ENCODE measurements at places on chromosomes 11 and 22.

DNA sequence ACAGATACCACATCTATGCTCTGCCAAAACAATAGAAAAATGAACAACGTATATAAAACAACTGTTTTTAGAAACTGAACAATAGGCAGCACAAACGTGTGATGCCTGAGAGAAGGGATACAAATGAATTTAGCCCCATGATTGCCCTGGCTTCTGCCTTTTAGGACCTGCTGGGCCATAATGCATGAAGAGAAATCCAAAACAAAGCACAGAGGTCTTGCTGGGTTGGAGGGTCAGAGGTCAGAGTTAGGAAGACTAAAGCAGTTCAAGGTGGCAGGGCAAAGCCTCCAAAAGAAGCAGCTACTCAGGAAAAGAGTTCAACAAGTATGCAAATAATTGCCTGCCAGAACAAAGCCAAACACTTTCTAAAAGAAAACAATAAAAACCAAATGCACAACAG is 138.5 kb downstream of the TTC28 start:
- no peak for DNase-seq

- DNase-seq, result no peak
Measured at GRCh38 chr11:72349616-72350218, 84.6 kb downstream of the CLPB start.

DNA sequence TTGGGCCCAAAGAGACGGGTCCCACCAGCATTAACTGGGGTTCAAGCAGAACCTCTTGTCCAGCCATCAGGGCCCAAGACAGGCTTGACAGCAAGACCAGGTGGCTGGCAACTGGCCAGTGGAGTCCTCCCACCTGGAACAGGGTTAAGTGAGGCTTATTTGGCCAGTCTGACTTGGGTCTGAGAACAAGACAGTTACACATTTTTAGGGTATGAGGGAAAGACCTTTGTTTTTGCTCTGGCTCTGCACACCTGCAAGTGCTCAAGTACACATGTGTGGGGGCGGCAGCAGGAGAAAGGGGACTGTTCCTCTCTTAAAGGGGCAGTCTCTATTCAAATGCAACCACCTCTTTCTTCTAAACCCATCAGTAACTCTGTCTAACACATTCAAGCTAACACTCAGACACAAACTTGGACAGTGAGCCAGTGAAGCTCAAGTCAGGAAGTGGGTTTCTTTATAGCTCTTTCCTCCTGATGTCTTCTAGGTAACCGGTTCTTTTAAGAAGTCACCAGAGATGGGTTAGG is 116.2 kb downstream of the ETS1 start:
- DNase-seq, result no peak

DNA sequence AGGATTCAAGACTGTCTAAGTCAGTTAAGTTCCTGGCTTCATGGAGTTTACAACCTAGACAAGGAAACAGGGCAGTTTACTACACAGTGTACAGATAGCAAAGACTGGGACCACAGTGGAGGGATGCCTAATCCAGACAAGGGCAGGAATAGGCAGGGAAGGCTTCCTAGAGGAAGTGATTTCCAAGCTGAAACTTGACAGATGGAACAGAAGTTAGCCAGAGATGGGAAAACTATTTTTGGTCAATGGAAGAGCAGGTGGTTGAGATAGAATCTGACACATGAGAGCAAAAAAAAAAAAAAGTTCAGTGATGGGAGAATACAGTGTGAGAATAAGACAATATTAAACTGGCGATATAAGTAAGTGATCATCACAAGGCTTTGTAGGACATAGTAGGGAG is 1.3 kb downstream of the COA4 start:
- DNase-seq, result no peak

DNA sequence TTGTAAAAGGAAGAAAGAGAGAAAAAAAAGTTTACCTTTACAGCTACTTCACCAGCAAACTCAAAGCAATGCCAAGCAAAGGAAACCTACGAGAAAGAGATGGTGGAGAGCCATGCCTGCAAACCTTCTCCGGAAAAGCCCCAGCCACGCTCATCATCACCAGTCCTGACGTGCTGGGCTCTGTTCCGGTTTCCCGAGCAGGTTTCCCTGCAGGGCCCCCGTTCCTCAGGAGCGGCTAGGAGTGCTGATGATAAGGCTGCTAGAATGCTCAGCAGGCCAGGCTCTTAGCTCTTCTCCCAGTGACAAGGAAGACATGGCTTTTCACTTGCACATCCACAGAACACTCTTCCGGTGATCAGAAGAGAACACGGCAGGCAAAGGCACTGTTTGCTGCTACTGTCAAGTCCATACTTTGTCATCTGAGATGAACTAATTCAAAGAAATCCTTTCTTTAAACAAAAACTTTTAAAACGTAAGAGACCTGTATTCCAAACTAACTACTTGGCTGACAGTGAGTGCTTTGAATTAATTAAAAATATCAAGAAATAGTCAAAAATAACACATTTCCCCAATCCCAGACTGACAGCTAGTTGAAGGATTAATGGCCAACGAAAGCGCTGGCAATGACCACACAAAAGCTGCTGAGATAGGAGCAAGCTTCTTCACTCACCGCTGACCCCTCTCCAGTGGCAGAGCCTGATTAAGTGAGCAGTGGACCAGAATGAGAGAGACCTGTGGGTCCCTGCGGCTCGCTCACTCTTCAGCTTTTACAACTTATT is 35.8 kb downstream of the DUSP8 start:
- no peak for DNase-seq

GRCh38 chr11:1827095-1827813 is 7.5 kb upstream of the SYT8 start:
- DNase-seq, result no peak

DNA sequence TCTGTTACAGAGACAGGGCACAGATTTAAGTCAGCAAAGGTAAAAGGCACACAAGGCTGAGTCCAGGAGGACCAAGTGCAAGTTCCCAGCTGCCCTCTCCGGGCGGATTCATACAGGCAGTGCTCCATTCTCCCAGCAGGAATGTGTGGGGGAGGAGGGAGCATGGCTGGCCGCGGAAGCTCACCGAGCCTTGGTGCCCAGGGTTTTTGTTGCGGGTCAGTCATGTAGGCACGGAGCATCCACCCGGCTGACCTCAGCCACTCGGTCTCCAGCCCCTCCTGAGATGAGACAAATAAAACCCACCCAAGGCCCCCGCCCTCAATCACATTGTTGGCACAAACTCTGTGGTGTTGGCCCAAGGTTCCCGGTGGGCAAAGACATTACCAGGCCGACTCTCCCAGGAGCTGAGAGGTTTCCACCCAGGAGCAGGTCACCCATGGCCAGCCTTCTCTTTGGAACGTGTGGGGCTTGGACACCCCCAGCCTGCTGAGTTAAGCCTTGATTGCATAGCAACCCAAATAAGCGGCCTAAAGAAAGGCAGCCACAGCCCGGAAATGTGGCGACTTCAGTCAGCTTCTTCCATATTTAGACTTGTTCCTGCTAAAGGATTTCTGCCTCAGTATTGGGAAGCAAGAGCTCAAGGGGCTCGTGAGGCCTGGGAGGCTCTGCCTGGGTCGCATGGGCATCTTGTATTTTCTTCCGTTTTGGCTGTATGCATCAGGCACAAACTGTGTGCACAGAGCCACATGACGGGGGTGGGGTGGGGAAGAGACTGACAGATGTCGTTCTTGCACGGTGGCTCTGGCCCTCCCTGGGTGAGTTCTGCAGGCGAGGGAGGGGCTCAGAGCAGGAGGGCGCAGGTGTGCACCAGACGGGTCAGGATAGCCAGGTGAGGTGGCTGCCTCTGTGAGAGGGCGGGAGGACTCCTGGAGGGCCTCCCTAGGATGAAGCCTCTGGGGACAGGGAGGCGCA is 63.0 kb downstream of the ARHGAP8 start:
- no peak for DNase-seq

DNA sequence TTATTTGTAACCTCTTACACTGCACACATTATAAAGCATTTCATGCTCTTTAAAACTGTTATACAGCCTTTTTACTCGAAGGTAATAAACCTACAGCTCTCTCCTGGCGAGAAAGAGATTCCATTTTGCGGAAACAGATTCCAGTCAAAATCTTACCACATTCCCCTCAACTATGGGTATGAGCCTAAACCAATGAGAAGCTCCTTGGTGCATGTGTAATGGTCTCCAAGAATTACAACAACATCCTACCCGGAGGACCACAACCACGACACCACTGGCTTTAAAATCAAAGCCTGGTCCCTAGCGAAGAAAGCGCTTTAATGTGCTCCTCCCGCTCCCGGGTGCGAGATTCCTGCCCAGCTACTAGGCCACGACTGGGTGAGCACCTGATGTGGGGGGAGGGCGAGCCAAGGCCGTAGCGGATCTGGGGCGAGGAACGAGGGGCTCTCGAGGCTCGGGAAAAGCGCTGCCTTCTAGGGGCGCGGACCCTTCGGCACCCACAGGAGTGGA is 821 bp downstream of the CELF1 start:
- DNase-seq, result no peak

DNA sequence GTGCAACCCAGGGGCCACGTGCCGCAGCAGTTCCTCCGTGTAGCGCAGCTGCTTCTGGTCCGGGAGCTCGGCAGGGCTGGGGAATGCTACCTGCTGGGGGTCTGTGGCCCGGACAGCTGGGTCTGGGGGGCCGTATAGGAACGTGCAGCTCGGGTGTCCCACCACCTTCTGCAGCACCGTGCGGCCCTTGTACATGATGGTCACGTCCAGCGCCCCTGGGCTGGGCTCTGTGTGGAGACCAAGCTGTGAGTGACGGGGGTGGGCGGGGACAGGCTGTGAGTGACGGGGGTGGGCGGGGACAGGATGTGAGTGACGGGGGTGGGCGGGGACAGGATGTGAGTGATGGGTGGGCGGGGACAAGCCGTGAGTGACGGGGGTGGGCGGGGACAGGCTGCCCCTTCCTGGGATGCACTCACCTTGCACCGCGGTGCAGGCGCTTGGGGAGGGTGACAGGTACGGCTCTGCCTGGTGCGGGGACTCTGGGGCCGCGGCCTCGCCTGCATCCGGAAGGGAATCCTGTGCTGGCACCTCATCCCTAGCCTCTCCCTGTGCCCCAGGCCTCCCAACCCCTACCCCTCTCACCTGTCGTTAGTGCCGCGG is 2.3 kb downstream of the IRF7 start:
- DNase-seq, result peak; percentile 69

DNA sequence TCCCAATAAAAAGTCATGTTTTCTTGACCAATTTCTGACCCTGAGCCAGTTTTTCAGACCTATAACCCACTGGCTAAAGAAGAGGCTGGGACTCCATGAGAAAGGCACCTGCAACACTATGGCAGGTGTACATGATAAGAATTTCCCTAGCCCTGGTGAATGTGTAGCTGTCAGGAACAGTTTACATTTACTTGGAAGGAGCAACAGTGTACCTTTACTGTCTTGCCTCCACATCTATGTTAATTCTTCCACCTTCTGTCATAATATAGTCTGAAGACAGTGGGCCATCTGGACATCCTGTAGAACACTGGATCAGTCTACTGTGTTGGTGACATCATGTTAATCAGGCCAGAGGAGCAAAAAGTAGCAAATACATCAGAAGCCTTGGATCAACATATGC is 72.1 kb upstream of the CD82 start:
- no peak for DNase-seq

DNA sequence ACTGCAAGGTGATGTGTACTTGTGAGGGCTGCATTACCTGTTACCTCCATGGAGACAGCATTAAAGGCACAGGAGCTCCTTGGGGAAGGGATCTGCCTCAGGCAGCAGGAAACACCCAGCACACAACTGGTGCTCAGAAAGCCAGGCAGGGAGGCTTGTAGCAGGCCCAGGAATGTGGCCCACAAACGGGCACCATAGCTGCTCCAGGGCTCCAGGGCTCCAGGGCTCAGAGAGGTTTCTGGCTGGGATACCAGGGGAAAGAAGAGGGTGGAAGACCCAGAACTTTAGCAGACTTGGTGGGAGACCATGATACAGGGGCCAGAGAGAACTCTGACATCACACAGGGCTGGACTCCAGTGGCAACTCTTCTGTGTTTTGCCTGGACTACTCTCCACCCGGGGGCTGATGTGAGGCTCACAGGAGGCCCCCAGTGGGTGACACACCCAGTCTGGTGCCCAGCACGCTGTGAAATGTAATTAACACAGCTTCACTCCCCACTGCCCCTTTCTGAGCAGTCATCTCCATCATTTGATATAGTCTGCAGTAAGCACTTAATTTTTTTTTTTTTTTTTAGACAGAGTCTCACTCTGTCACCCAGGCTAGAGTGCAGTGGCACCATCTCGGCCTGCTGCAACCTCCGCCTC is 14.7 kb upstream of the SULT4A1 start:
- DNase-seq, result no peak

DNA sequence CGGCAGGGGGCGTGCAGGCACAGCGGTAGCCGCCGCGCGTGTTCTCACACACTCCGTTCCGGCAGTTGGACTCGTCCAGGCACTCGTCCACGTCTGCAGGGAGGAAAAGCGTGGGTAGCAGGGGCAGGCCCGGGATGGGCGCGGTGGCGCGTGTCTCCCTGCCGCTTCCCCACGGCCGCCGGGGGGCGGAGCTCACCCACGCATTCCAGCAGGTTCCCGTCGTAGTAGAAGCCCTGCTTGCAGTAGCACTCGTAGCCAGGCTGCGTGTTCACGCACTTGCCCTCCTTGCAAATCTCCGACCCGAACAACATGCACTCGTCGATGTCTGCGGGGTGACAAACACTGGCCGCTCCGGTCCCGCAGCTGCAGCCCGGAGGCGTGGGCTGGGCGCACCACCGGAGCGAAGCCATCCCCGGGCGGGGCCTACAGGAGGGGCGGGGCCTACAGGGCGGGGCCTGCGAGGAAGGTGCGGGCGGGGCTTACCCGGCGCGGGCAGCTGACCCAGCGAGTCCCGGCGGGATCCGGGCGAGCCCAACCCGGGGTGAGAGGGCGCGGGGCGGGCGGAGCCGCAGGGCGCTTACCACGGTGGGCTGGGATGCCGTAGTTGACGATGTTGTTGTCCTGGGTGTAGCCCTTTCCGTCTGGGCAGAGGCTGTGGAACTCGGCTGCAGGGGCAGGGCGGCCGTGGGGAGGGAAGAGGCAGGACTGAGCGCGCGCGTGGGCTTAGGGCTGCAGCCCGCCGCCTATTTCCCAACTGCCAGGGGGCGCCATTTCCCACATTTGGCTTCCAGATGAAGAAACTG is 15.6 kb downstream of the SCYL1 start:
- peak; percentile 72 for DNase-seq

DNA sequence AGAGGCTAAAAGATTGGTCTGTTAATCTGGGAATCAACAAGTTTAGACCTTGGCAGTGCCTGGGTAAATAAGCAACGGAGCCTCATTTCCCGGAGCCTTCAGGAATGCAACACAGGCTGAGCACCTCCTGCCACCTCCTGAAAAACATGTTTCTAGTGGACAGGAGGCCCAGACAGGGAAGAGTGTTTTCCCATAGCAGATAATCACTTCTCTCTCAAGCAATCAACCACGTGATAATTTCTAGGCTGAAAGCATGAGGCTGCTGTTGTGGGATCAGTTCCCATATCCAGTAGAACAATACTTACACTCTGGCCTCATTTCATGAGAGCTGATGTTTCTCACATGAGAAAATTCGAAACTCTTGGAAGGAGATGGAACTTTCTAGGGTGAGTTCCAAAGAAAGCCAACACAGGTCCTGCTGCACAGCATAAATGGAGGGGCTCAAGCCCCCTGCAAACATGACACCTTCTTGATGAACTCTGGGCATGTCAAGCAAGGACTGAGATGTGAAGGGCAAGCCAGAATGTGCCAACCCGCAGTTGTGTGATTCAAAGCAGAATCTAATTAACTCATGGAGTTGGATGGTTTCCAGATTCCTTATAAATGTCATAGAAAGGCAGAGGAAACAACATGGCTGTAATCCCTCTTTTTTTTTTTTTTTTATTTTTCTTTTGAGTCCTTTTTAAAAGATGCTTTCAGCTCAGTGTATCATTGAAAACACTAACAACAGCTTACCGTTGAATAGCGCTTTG is 228.5 kb upstream of the SESN3 start:
- no peak for DNase-seq

- no peak for DNase-seq
Measured at GRCh38 chr11:44366741-44367140, 56.8 kb upstream of the ALX4 start.

GRCh38 chr11:17443423-17443822 is 33.2 kb downstream of the ABCC8 start:
- no peak for DNase-seq

Data from activated CD8-positive, alpha-beta memory T cell treated with anti-CD3 and anti-CD28 coated beads for 48 hours (primary cell).